GM13976 (cell line): ENCODE measurements at places on chromosomes 12 and 14.

DNA sequence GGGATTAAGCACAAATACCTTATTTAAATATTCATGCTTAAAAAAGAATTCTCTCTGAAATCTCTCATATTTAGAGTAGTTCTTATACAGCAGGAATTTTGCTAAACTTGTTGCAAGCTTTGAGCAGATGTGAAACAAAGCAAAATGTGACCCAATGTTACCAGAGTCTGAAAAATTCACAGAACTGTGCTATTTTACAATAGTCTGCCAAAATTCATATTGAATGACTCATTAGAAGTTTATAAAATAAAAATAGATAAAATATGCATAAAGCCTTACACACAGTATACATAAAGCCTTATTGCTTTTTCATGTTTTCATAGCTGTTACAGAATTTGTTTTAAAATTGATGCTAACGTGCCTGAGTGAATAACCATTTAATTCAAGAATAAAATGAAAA, 17.8 kb upstream of the RHOJ start:
- no peak for DNase-seq

- no peak for DNase-seq
Measured at GRCh38 chr14:60839057-60839456, 104.5 kb downstream of the MNAT1 start.

GRCh38 chr12:72521326-72521725, 249.2 kb downstream of the TRHDE start:
- no peak for DNase-seq

GRCh38 chr14:50728836-50729235, 60.7 kb upstream of the SAV1 start:
- no peak for DNase-seq

- DNase-seq = no peak
Measured at GRCh38 chr14:67004521-67004920, 184.7 kb upstream of the GARIN2 start.

GRCh38 chr14:87286191-87286590, 706.8 kb downstream of the GALC start:
- no peak for DNase-seq

DNA sequence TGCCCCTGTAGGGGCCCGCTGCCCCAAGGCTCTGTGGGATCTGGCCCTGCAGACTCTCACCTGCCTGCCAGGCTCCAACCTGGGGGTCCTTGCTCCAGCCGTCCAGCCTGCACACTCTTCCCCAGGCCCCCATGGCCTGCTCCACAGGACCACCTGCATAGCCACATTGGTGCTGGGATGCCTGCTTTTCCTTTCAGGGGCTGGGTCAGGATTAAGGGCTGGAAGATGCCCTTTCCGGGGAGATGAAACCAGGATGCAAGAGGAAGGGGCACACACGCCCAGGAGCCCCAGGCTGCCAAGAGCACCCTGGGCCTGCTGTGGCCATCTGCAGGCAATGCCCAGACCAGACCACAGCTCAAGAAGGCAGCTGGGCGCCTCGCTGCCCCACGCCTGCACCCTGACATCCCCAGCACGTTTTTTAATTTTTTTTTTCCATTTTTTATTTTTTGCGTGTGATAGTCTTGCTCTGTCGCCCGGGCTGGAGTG, 15.0 kb downstream of the BAG5 start:
- DNase-seq = no peak
